ENCODE measurements at places on chromosomes 11 and 22. TPM values are rescaled to one million over a fixed set of nuclear protein-coding genes. Genes with fewer than 3 reads are reported as not detected.

GRCh38 chr22:11307998-11308397 is 4220.0 kb upstream of the OR11H1 start:
- no peak for DNase-seq

DNA sequence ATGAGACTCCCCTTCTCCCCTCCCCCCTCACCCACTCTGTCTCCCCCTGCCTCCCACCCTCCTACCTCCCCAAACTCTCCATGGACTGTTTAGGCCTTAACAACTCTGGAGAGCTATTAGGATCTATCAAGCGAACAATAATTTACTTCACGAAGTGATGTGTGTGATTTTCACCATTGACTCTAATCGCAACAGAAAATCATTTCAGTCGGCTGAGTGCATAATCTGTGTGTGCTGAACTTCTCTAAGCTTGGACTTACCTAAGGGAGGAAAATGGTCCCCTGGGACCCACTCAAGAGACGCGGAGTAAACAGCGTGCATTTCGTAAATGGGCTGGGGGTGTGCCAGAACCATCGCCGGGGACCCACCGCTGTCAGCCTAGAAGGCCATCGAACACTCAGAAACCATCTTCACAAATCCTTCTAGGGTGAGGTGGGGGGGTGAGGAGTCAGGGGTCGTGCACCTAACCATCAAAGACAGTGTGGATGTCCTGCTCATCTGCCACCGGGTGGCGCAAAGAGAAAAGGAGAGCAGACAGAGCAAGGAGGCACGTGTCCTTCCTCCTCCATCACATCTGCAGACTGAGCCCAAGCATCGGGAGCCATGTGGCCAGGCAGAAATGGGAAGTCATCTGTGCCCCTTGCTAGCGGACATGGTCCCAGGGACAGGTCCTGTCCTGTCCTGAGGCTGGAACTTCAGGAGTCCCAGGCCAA is 62.1 kb upstream of the NUP50 start:
- peak; percentile 70 for DNase-seq

RTN4RL2 gene
- 0.65 TPM for total RNA-seq

CCDC188 gene
- 0.29 TPM for total RNA-seq

OR10A2 gene
- total RNA-seq, result not detected

DNA sequence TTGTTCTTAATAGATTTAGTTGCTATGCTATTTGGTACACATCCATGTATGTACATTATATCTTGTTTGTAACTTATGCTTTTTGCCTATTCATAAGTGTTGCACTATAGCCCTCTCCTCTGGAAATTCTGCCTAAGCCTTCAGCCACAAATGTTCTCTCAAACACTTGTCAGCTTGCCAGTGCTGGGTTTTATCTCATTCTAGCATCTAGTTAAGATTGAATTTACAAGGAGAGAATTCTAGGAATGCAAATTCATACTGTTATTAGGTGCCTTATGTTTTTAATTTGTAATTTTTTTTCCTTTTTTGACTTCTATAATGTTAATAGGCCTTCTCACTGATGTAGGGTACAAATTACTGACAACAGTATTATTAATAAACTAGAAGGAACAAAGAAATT is 14.6 kb upstream of the CTSC start:
- DNase-seq, result no peak
